Activated T-cell treated with anti-CD3 and anti-CD28 coated beads for 24 hours (primary cell): ENCODE measurements at places on chromosomes 12 and 14.

DNA sequence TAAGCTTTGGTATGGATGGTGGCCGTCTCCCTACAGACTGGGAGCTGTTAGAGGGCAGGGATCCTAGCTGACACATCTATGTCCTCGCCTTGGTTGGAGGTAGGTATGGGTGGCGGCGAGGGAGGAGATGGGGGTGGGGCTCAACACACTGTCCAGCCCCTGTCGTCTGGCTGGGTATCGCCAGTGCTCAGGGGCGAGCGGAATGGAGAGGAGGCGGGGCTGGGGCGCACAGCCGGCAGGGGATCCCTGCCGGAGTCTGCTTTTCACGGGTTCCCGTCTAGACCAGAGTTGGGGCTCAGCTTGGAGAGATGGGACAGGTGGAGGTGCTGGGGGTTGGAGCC is 16.1 kb downstream of the TAMALIN start:
- no peak for DNase-seq

DNA sequence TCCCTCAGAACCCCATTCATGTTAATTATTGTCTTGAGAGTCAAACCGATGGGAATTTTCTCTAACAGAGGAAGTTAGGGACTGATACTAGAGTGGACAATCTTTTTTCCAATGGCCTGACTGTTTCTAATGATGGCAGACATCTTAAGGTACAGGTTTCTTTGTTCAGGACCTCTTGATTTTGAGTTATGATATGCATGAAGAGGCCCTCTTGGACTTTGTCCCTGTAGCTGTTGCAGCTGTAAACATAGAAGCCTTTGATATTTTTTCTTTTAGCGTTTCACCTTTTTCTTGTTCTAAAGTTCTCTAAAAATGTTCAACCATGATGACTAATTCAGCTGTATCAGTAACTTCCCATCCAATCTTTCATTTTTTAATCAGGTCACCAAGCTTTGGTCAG is 53.0 kb downstream of the LGR5 start:
- no peak for DNase-seq

DNA sequence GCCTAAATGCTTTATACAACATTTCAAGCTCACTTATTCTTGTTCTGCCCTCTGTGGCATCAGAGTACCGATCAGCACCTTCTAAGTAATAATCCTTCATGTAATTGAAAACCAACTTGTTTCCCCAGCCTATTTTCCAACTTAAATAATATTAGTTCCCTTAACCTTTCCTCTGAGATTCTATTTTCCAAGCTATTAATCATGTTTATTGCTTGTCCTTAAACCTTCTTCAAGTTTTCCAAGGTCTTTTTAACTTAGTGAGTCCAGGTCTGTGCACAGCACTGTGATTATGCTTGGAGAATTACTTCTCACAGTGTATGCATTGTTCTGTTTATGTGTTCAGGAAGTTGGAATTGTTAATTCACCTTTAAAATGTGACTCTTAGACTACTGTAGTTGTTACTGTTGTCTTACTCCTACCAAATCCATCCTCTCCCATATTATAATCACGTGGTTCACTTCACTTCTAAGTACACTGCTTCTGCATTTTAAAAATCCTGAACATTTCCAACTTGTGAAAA is 1039.3 kb upstream of the FOXG1 start:
- DNase-seq: no peak

- no peak for DNase-seq
Observed at GRCh38 chr12:119796292-119796691, 80.8 kb downstream of the CIT start.

GRCh38 chr12:93838193-93838592 is 161.0 kb downstream of the CRADD start:
- DNase-seq: no peak

GRCh38 chr12:30145684-30146032 is 361.9 kb upstream of the TMTC1 start:
- no peak for DNase-seq

GRCh38 chr12:12200363-12200762 is 66.5 kb downstream of the LRP6 start:
- no peak for DNase-seq

DNA sequence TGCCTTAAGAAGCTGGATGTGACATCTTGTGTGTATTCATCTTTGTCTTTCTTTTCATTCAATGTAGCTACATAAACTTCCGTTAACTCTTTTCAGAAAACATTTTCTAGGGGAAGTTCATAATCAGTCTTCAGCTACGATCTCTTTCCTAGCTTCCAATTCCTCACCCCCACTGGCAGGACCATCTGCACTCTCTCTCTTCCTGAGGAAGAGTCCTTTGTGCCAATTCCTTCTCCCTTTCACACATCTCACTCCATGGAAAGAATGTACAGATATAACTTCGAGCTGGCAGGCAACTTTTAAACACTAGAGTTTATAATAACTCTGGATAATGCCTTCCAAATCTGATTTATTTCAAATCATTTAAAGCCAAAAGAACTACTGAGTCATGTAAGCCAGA is 495.7 kb downstream of the GALC start:
- DNase-seq: no peak

DNA sequence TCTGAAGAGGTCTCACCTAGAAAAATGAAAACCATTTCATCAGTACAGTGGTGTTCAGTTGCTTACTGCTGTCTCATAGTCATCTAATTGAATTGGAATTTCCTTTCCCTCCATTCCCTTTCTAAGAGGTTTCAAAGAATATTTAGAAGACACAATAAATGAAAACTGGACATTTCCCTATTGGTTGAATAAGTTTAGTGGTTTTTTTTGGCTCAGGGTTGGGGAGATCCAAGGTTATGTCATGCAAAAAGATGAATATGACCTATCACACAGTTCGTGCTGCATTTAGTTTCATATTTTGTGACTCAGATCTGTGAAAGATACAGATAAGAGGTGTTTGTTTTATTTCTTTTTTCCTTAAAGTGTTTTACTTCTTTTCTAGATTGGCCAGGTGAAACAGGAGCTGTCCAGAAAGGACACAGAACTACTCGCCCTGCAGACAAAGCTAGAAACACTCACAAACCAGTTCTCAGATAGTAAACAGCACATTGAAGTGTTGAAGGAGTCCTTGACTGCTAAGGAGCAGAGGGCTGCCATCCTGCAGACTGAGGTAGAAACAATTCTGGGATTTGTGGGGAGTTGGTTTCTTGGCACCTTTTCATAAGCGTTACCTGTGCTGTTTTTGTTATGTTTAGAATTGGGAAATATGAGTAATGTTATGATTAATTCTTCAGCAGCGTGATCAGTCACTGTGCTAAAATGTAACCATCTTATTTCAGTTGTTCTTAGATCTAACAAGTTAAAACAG is 124.6 kb downstream of the ERC1 start:
- no peak for DNase-seq

GRCh38 chr12:67697443-67697842 is 48.9 kb downstream of the DYRK2 start:
- DNase-seq: no peak

DNA sequence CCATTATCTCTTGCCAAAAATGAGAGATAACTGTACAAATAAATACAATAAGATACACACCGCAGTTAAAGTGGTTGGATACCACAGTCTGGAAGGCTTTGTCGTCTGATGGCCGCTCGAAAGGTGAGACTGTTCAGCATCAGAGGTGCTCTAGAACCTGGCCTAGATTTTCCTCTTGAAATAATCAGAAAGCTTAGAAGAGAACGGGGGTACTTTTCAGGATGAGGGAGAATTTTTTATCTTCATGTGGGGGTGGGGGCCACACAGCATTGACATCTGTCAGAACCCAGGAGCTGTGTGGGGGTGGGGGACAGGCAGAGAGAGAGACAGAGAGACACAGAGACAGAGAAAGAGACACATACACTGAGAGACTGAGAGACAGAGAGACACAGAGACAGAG is 90.5 kb downstream of the GALNT9 start:
- no peak for DNase-seq

GRCh38 chr14:65206448-65207096 is 104.3 kb upstream of the MAX start:
- no peak for DNase-seq

DNA sequence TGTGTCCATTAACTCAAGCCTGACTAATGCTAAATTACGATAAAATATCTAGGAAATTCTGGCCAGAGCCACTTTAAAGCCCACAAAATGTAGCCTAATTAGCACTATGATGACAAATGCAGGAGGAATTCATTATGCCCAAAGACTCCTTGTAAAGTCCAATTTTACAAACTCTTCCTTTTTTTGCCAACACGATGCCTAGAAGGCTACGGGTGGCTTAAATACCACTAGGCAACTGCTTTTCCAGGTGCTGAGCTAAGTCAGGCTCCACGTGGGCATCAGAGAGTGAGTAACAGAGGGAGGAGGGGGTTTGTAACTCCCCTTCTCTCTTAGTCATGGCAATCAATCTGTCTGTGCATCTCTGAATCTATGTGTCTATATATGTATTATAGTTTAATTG is 172.4 kb upstream of the NTF3 start:
- no peak for DNase-seq

GRCh38 chr12:94795044-94795443 is 144.7 kb upstream of the TMCC3 start:
- DNase-seq: no peak

- no peak for DNase-seq
Observed at GRCh38 chr12:5489760-5490406, 58.0 kb downstream of the NTF3 start.

DNA sequence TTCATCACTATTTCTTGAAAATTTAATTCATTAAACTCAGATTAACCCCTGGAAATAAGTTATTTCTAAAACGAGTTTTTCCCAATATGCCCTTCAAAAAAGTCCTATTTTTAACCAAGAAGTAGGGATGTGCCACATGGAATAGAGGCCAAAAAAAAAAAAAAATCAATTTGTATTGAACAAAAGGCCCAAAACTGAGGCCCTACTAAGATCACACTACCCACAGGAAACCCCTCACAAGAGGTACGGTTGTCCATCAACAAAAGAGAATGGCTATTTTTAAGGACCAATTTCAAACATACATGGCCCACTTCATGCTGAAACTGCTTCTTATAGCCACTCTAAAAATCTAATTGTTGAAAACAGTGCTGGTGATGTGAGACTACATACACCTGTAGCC is 7.5 kb upstream of the BAZ2A start:
- no peak for DNase-seq

- DNase-seq: no peak
Observed at GRCh38 chr12:10718279-10718821, 4.8 kb downstream of the YBX3 start.

DNA sequence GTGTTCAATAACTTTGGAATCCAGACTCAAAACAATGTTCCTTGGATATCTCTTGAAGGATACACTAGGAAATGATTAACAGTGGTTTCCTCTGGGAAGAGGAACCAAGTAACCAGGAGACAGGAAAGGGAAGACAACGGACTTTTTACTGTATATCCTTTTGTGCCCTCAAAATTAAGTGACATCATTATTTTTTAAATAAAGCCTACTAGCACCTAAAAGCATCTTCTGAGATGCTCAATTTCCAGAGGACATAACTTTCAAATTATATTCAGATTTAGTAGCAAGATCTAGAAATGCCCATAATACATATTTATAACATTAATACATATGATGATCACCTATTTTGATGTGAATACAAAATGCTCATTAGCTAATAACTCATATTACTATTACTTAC is 6.5 kb downstream of the HECTD1 start:
- no peak for DNase-seq

- no peak for DNase-seq
Observed at GRCh38 chr14:104513641-104514046, 65.9 kb upstream of the C14orf180 start.

DNA sequence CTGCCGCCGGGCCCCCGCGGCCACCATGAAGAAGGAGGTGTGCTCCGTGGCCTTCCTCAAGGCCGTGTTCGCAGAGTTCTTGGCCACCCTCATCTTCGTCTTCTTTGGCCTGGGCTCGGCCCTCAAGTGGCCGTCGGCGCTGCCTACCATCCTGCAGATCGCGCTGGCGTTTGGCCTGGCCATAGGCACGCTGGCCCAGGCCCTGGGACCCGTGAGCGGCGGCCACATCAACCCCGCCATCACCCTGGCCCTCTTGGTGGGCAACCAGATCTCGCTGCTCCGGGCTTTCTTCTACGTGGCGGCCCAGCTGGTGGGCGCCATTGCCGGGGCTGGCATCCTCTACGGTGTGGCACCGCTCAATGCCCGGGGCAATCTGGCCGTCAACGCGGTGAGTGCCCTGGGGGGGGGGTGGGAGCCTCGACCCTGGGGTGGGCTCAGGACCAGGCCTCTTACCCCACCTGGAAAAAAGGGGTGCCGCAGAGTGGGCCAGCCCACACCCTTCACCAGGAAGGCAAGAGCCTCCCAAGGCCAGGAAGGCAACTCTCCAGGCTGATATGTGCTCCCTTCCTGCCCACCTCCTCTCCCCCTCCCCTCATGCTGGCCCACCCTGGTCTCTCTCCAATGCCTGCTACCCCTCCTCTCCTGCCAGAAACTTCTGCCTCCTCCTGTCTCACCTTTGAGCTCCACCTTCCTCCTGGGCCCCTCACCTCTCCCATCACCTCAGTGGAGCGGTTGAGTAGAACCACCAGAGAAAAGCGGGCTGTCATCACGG is 507 bp downstream of the AQP5 start:
- no peak for DNase-seq

DNA sequence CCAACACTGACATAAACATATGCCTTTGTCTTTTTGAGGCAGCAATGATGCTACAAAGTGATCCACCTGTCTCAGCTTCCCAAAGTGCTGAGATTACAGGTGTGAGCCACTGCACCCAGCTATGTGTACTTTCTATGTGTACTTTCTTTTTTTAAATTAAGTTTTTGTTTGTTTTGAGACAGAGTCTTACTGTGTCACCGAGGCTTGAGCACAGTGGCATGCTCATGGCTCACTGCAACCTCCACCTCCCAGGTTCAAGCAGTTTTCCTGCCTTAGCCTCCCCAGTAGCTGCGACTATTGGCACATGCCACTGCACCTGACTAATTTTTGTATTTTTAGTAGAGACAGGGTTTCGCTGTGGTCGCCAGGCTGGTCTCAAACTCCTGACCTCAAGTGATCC is 172.5 kb upstream of the ALG10B start:
- DNase-seq: no peak

DNA sequence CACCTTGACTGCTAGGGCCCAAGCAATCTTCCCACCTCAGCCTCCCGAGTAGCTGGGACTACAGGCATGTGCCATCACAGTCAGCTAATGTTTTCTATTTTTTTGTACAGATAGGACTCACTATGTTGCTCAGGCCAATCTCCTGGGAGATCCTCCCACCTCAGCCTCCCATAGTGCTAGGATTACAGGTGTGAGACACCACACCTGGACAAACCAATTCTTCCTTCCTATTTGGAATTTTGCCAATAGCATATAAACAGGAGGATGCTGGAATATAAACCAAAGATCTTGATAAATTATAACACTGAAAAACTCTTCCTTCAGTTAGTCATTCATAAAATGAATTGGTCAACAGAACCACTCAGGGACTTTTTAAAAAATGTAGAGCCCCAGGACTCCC is 8.4 kb downstream of the ACIN1 start:
- no peak for DNase-seq
